ENCODE measurements at places on chromosomes 6 and 20.

- DNase-seq = no peak
These were observed 619.4 kb downstream of the PHF3 start for GRCh38 chr6:64255000-64255399.

DNA sequence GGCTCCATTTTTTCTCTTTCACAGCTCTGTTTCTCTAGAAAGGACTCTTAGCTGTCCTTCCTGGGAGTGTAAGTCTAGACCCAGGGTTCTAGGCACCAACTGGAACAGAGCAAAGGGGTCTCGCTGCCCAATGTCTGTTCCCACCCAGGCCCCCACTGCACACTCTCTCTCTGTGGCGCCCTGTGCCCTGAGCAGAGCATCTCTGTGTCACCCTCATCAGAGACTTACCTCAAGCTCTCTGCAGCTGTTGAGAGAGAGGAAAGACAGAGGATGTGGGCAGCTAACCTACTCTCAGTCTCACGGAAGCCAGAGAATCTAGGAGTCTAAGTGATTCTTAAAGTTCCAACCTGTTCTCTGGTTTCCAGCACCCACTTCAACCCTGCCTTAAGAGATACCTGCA lies 9.5 kb downstream of the NCR2 start:
- no peak for DNase-seq

DNA sequence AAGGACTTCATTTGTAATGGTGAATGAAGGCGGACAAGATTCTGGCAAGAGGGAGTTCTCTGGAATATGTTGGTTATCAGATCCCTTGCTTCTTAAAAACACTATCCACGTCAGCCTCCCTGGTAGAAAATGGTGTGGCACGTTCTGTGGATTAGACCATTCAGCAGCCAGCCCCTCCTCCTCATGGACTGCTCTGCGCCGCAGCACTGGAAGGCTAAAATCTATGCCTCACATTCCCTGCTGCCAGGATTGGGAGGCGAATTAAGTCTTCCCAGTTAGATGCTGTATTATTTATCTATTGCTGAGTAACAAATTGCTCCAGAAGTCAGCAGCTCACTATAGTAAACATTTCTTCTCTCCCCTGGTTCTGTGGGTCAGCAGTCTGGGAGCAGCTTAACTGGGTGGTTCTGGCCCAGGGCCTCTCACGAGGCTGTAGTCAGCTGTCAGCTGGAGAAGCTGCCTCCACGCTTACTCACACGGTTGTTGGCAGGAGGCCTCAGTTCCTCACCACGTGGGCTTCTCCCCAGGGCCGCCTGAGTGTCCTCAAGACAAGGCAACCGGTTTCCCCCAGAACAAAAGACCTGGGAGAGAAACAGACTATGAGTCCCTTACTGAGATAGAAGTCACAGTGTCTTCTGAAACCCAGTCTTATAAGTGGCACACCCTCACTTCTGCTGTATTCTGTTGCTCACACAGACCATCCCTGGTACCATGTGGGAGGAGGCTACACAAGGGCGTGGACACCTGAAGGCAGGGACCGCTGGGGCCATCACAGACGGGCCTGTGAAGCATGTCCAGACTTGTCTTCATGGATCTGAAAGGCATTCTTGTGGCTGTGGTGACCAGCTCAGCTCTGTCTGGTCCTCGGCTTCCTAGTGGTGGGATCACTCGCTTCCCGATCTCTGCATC lies 101.0 kb downstream of the NRN1 start:
- peak; percentile 87 for DNase-seq

GRCh38 chr6:77450924-77451323 lies 12.4 kb downstream of the HTR1B start:
- no peak for DNase-seq

GRCh38 chr6:143485967-143486366 lies 25.6 kb downstream of the FUCA2 start:
- DNase-seq = no peak

DNA sequence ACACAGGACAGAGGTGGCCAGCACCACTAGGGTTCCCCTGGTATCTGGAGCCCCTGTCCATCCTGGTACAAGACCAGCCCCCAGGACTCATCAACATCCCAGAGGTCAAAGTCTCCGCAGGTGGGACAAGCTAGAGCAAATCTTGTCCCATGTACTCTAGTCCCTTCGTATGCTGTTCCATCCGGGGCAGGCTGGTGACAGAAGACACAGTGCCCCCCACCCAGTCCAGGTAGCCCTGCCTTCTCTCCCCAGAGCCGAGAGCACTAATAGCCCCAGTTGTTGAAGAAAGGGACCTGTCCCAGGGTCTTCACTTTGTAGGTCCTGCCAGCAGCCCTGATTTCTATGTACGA lies 21.1 kb downstream of the PCK1 start:
- no peak for DNase-seq

GRCh38 chr6:150967910-150968309 lies 102.4 kb downstream of the MTHFD1L start:
- no peak for DNase-seq

- DNase-seq = no peak
These were observed 309.3 kb downstream of the CLIC5 start for GRCh38 chr6:45706319-45706718.

DNA sequence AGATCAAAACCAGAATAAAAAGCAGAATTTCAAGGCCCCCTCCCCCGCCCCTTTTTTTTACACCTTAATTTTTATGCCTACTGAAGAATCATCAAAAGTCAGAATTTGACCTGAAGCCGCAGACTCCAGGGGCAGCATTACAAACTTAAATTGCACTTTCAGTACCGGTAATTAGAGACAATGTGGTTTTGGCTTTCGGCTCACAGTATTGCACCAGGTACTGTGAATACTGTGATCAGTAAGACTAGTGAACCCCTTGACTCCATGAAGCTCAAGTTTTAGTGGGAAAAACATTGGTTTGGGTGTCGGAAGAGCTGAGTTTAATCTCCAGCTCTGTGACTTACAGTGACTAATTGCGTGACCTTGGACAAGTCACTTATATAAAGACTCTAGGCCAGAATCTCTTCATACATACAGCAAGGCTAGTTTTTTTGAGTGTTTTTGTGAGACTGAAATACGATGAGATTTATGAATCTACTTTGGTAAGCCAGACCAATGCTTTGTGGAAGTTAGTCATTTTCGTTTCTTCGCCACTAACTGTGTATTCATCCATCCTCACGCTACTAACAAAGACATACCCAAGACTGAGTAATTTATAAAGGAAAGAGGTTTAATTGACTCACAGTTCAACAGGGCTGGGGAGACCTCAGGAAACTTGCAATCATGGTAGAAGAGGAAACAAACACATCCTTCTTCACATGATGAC lies 114.7 kb downstream of the SASH1 start:
- no peak for DNase-seq

DNA sequence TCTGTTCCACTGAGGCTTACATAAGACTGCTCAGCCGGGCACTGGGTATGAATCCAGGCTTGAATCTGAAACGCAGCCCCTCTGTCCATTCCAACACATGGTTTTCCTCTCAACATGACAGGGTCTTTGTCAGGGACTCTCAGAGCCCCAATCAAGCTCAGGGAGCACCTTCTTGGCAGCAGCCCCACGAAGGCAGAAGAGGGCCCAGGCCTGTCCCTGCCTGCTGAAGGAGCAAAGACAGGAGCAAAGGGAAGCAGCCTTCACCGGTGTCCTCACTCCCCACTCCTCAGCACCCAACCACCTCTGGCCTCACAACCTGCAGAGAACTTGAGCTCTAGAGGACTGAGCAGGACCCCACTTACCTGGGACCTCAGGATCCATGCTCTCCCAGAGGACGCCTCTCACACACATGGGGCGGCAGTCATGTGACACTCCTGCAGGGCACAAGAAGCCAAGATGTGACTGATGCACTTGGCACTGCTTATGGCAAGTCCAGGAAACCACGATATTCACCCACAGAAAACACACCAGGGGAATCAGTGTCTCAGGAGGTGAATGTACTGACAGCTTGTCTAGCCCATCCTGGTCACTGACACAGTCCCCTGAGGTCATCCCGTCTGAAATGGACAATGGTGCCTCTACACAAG lies 4.3 kb downstream of the SNHG17 start:
- no peak for DNase-seq

- DNase-seq = peak; percentile 58
These were observed 46.0 kb upstream of the SRF start for GRCh38 chr6:43125119-43125518.

- DNase-seq = no peak
These were observed 36.9 kb downstream of the SNAI1 start for GRCh38 chr20:50019466-50020256.

DNA sequence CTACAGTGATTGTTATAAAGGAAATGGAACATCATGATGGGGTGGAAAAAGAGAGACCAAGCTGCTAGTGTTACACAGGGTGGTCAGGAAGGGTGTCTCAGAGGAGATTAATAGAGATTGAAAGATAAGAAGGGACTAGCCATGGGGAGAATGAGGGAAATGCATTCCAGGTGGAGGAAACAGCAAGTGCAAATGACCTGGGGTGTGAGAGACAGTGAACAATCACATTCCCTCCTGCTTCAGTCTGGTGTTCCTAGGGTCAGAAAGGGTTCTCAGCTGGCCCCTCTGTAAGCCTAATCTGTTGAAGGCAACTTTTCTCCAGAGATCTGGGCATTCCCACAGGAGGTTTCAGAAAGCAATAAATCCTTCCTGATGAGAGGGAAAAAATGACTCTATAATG lies 3.6 kb upstream of the KCNB1 start:
- DNase-seq = no peak

DNA sequence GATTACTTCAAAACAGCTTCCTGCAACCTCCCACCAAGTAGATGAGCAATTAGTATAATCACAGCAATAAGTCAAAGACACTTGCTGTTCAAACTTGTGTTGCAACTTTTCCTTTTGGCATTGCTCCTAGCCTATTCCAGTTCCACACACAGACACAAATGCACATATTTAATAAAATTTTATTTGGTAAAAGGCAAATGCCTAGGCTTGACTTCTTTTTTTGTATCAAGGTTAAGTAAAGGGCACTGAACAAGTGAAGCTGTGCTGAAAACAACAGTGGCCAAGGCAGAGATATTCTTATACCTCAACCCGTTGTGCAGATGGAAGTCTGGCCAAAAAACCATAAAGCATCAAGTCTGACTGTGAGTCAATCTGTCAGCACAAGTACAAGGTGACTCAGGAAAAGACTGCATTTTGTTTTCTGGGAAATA lies 708.4 kb upstream of the CITED2 start:
- no peak for DNase-seq

DNA sequence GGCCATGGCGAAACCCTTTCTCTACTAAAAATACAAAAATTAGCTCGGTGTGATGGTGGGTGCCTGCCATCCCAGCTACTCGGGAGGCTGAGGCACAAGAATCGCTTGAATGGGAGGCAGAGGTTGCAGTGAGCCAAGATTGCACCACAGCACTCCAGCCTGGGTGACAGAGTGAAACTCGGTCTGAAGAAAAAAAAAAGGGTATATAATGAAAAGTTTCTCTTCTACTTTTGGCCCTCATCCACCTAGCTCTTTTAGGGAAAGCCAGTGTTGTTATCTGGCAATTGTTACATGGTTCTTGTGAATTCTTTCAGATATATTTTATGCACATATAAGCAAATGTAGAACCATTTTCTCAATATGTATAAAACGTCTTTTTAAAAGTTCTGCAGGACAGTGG lies 19.0 kb downstream of the KIF3B start:
- no peak for DNase-seq

DNA sequence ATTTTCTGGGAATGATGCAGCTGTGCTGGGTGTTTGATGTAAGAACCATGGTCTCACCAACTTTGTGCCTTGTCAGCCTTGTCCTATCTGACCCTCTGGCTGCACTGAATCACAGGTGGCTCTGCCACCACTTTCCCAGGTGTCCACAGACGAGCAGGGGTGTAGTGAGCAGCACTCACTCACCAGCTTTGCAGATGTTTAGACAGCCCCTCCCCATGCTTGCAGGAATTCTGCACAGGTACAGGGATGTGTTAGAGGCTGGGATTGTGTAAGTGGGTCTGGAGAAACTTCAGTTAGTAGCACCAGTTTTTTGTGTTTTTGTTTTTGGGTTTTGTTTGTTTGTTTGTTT lies 88.2 kb upstream of the NAA20 start:
- no peak for DNase-seq

DNA sequence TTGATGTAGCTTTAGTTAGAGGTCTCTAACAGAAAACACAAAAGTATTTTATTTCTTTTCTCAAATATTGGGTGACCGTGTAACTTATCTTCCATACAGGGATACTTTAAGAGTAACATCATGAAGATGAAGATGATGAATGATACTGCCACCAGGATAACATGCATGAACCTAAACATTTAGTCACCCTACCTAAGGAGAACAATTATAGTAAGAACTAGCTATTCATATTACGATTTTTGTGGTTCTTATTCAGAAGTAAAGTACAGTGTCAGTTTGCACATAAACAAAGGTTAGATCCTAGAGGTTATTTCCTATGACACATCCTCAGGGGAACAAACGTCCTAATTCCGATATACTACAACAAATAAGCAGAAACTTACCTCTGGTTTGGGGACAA lies 21.0 kb downstream of the CLDN20 start:
- DNase-seq = no peak

DNA sequence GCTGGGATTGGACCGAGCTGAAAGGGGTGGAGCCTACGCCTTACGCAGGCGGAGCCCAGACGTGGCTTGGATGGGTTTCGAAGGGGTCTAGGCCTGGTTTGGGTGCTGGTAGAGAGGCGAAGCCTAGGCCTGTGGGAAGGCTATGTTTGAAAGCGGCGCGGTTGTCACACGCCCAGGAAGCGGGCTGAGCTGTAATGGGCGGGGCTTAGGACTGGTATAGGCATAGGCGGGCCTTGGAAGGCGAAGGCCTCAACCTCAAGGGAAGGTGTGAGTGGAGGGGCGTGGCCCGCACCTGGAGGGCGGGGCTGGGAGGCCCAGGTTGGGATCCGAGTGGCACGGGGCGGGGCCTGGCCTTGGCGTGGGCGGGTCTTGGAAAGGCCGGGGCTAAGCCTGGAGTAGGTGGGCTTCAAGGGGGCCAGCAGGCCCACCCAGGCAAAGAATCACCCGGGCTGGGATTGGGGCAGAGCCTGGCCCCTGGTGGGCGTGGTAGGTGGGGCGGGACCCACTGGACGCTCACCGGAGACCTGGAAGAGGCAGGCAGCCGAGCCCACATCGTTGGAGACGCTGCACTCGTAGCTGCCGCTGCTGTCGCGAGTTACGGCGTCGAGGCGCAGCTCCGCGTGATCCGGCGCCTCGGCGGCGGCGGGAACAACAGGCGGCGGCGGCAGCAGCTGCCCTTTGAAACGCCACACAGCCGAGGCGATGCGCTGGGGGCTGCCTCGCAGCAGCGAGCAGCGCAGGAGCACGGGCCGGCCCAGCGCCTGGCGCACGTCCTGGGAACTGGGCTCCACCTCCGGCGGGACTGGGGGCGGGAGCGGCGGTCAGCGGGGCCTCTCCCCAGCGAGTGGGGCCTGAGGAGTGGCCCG lies 49.0 kb downstream of the MDGA1 start:
- DNase-seq = peak; percentile 28
